Mesendoderm (in vitro differentiated cells): ENCODE measurements at places on chromosomes 7 and 10.

DNA sequence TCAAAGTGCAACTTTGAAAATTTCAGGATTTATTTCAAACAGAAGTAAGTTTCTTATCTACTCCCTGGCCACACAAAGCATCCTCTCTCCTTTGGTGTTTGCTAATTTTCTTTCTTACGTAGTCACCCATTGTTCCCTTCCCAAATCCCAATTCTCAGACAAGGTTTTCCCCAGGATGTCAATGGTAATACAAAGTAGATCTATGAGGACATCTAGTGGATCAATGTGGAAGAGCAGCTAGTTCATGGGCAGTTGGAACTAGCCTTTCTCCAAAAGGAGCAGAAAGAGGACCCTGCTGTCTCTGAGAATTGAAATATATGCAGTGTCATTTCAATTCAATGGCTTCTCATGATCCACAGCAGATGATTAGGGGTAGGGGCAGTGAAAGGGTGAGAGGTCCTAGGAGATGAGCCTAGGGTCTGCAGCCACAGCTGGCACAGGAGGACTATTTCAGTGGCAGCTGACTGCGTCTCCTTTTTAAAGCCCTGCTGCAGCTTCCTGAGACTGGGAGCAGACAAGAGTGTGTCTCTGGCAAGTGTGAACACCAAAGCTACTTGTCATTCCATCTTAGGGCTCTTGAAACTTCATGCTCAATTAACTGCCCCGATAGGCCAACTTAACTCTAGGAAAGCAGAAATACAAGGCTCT is 632.6 kb downstream of the KCNMA1 start:
- peak; percentile 86 for DNase-seq

DNA sequence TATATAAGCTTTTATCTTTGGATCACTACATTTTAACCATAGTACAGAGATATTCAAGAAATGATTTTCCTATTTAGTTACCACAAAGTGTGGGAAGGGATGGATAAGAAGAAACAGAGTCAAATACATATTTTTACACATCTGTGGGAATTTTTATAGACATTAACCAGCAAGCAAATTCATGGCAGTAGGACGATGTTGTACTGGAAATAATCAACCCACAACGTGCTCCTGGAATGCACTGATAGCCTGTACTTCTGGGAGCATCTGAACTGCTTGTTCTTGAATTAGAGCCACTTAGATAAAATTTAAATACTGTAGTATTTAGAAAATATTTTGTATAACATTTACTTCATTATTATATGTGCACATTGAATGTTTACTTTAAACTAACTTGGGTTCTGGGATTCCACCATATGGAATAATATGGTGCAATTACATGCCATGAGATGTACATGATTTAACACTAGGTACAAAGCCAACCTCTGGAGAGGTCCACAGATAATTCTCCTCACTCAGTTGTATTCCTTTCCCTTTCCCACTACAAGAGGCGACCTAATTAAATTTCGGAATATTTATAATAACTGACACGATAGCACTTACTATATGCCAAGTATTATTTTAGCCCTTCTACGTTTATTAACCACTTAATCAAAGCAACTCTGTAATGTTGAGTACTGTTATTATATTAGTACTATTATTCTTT is 164.9 kb upstream of the HGF start:
- DNase-seq: no peak

DNA sequence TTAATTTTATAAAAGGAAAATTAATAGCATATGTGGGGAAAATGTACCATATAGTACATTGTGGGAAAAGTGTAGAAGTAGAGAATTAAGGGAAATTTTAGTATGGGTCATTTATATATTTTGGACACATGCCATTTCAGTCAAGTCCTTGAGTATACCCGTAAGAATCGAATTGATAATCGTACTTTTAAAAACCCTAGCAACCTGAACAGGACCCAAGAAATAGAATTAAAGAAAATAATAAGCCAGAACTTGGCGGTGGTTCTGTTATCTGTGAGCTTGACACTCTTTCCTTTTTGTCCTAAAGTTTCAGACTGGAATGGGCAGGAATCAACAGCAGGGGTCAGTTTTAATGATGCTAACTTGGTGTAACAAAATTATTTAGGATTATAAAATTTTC is 221.0 kb downstream of the CDK14 start:
- DNase-seq: no peak

- DNase-seq: no peak
Observed at GRCh38 chr10:12733271-12733670, 268.2 kb downstream of the CCDC3 start.

GRCh38 chr10:8113616-8114015 is 59.1 kb downstream of the GATA3 start:
- DNase-seq: peak; percentile 66

DNA sequence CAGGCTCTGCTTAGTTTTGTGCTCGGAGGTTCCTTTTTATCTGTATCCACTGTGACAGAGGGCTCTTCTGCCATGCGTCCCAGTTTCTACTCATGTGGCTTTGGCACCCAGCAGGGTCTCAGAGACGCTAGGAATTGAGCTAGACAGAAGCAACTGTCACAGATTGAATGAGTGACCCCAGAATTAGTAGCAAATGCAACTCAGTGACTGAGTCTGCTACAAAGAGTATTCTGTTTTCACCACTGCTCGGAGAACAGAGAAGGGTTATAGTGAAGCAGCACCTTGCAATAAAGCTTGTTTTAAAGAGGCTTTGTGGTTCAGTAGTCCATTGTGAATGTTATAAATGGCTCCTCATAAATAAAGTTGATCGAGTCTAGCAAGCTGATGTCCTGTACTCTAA is 113.2 kb downstream of the DNAH11 start:
- DNase-seq: no peak

DNA sequence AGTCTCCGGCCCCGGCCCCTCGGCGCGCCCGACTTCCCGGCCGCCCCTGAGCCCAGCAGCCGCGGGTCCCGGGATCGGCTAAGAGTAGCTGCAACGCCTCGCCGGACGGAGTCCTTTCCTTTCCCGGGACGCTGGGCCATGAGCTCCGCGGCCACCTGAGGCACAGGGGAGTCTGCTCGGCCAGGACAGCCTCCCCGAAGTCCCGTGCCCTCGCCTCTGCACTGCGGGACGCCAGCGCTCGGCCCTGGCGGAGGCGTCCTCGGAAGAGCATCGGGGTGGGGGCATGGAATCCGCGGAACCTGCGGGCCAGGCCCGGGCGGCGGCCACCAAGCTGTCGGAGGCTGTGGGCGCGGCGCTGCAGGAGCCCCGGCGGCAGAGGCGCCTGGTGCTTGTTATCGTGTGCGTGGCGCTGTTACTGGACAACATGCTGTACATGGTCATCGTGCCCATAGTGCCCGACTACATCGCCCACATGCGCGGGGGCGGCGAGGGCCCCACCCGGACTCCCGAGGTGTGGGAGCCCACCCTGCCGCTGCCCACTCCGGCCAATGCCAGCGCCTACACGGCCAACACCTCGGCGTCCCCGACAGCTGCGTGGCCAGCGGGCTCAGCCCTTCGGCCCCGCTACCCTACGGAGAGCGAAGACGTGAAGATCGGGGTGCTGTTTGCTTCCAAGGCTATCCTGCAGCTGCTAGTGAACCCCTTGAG is 502 bp downstream of the SLC18A3 start:
- DNase-seq: no peak

DNA sequence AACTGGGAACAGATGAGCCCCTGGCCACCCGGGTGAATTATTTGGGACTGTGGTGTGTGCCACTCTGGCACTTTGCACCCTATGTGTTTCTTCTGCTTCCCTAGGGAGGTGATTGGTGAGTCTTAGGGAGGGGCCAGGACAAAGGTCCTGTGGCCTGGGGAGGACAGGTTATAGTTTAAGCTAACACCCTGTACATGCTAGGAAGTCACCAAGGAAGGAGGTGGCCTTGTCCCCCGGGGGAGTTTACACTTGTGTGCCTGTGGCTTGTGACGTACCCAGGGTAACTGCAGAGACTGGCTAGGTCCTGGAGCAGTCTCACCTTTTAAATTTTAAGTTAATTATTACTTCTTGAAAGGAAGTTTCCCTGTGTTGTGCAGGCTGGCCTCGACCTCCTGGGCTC is 196.2 kb downstream of the BAMBI start:
- no peak for DNase-seq

DNA sequence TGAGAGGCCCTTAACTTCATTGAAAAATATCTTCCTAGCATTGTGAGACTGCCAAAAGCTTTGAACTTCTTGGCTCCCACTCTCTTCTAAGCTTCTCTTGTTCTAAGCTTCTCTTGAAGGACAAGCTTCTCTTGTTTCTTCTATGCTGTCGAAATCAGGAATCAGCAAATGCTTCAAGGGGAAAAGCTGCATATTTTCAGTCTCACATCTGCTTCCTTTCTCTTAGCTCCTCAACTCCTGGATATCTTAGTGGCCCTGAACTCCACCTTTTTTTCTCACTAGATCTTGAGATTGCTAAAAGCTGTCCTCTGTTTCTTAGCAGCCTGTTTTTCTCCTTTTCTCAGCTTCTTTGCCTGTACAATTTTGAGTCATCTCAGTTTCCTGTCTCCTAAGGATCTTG is 73.0 kb downstream of the NEUROD6 start:
- DNase-seq: peak; percentile 8

DNA sequence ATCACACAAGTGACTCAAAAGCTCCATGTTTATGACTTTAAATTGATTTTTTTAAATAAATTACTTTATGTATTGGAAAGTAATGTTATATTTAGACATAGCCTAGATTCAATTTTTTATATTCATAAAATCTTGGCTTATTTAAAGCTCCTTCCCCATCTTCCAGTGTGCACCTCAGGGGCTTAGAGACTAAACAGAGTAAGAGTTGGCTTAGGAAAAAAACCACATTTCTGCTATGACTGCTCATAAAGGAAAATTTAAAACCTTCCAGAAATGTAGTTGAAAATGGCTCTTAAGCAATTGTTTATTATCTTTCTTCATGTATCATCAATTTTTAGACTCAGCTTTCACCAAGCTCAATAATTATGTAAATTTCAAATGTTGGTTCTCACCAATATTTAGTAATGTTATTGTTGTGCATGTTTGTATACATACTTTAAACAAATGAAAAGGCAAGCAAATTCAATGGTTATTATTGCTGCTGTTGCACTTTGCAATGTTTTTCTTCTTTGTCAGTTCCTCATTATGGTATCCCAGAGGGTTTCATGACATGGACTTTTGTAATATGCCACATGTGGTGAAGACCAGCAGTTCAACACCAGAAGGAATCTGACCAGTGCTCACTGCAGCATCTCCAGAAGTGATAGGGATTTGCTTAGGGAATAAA is 700.1 kb upstream of the ANKRD30A start:
- no peak for DNase-seq

DNA sequence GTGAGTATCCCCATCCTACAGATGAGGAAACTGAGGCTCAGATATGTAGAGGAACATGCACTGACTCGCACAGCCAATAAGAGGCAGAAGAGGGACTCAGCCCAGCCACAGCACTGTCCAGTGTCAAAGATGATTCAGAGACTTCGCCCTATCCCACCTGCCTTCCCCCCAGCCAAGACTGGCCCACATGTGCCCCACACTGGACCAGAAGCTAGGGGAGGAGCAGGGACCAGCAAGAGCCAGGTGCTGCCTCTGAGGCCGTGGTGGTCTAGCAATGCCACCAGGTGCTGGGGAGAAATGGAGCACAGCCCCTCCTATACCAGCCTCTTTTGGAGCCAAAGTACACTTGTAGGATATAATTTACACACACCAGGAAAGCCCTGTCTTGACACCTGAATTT is 22.3 kb downstream of the GRID1 start:
- DNase-seq: no peak

GRCh38 chr7:55508221-55509011 is 63.9 kb downstream of the VOPP1 start:
- no peak for DNase-seq
